EL (cell line): ENCODE measurements at places on chromosomes 5 and 9.

DNA sequence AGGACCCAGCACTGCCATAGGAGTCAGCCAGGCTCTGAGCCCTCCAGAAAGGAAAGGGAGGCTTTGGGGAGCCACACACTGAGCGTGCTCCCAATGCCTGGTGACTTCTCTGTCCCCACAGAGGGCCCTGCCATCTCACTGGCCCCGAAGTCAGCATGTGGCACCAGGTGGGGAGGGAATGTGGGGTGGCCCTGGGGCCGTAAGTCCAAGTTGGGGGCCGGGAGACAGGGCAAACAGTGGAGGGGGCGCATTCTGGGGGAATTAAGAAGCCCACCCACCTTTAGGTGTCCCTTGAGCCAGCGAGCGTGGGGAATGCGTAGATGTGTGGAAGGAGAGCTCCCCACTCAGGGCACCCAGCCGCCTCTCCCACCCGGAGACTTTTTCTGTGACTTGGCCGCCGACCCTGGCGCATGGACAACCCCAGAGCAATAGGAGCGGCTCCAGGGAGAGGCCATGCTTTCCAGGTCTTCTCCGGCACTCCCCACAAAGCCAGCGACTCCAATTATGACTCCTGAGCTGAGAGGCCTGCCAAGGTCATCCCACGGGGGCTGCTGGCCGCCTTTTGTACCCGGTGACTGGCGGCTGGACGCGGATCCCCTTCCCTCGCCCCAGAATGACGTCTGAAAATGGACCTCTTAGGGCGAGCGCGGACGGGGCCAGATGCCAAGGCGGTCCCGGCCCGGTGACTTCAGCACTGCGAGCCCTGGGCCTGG, 9.8 kb downstream of the IRX1 start:
- DNase-seq = no peak

- DNase-seq = no peak
Observed at GRCh38 chr5:149323621-149324205, 21.6 kb upstream of the GRPEL2 start.

- no peak for DNase-seq
Observed at GRCh38 chr5:38923661-38924451, 78.0 kb downstream of the OSMR start.

- no peak for DNase-seq
Observed at GRCh38 chr5:153610009-153610408, 119.5 kb downstream of the GRIA1 start.

DNA sequence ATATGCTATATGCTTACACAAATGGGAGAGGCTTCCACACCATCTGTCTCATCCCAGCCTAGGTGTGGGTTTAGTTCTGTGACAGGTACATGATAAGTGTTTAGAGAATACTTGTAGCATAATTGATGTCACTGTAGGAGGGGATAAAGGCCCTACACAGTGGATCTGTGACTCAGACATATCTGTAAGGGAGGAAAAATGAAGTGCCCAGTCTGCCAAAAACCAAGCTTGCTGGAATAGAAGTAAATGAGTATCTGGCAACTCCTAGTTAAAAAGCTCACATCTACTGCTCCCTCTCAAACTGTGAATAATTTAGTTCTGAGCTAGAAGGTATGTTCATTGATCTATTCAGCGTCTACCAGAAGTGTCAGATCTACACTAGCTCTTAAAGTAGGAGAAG, 38.9 kb upstream of the FAM174A start:
- DNase-seq = no peak

GRCh38 chr5:62354028-62354874, 48.2 kb downstream of the KIF2A start:
- peak; percentile 48 for DNase-seq

GRCh38 chr9:37333288-37333687, 89.2 kb upstream of the GRHPR start:
- DNase-seq = no peak

- no peak for DNase-seq
Observed at GRCh38 chr5:102211165-102211564, 84.9 kb downstream of the SLCO4C1 start.

- peak; percentile 78 for DNase-seq
Observed at GRCh38 chr5:96220610-96221390, 212.2 kb downstream of the PCSK1 start.

DNA sequence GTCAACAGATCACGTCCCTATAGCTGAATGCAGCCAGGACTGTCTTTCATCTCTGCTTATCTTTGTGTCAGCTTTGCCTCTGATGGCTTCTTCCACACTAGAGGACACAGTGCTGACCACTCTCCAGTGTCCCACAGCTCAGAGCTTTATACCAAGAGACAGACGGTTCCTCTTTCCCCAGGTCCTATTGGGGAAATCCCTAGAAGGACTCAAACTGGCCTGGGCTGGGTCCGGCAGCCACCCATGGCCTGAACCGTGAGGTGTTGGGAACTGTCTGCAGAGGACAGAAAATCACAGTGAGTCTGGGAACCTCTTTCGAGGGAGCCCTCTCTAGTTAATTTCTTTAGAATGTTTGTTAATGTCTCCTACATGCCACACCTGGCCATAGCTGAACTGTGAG, 68.3 kb upstream of the SHB start:
- DNase-seq = no peak

DNA sequence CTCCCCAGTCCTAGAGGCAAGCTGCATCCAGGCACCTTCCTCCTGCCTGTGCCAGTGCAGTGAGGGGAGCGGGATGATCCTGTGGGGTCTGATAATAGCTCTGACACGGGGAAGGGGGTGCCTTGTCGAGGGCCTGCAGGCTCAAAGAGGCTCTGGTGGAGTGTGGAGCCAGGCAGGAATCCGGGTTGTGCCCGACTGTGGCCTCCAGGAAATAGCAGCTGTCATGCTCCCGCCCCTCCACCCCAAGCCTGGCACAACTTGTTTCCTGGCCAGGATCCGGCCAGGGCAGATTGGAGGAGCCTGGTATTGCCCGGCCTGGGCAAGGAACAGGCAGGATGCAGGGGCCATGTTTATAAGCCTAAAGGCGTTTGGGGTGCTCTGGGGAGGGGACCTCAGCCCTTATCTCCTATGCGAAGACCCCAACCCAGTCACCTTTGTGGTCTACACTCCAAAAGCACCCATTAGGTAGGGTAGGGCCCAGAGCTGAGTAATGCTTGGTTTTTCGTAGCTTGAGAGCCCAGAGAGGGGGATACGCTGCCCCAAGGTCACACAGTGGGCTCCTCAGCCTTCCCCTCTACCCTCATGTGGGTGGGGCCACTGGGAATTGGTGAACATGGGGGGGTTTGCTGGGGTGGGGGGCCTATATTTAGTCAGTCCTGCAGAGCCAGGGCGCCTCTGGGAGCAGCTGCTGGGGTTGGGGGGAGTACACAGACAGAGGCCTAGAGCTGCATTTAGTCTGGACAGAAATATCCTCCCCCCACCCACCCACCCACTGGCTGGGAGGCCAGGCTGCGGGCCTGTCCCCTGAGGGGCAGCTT, 12.2 kb downstream of the CXXC5 start:
- DNase-seq = peak; percentile 76

GRCh38 chr9:126523611-126524111, 90.1 kb upstream of the LMX1B start:
- DNase-seq = no peak

- DNase-seq = no peak
Observed at GRCh38 chr5:6812800-6813731, 99.8 kb downstream of the TENT4A start.

GRCh38 chr9:101727612-101728524, 10.6 kb downstream of the GRIN3A start:
- peak; percentile 14 for DNase-seq

- DNase-seq = no peak
Observed at GRCh38 chr5:157107508-157107907, 1.3 kb downstream of the HAVCR2 start.

GRCh38 chr5:68331192-68332079, 115.9 kb downstream of the PIK3R1 start:
- DNase-seq = peak; percentile 69

DNA sequence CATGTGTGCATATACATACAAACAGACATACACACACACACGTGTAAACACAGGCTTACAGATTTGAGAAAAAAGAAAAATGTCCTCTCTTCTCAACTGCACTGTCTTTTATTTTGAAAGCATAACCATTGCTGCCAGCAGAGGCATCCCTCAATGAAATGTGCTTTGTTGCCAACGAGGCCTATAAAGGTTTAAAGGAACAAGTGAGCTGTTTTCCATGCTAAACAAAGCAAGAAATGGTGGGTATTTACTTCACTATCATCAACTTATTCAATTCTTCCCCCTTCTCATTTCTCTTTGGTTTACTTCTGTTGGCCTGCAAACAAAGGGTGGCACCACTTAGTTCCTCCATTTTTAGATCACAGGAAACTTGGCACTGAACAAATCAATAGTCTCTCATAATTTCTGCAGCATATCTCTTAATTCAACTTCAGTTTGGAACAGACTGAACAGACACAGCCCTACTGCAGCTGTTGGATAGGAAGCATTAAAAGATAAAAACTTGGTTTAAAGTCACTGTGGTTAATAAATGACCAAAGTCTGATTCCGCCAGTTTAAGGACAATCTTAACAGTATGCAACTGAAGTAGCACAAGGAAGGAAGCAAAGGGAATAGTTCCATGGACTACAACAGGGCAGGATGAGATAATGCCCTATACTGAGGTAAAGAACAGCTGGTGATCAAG, 21.7 kb downstream of the TTC33 start:
- DNase-seq = no peak
